ENCODE measurements at places on chromosomes 7 and 10.

DNA sequence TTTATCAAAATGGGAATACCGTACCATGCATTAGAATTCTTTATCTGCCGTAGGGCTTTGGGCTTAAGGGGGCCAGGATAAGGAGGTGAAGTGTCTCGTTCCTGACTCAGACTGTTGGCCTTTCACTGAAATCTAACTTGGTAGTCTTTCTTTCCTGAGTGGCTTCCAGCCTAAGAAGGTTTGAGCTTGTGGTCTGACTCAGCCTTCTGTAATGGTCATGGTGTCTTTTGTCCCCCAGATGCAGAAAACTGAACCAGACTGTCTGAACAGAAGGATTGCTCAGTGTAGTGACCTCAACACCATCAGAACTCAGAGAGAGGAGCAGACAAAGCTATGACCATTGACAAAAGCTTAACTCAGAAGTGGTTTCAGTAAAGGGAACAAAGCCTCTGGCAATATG, 39.5 kb downstream of the WNT2 start:
- DNase-seq: no peak

DNA sequence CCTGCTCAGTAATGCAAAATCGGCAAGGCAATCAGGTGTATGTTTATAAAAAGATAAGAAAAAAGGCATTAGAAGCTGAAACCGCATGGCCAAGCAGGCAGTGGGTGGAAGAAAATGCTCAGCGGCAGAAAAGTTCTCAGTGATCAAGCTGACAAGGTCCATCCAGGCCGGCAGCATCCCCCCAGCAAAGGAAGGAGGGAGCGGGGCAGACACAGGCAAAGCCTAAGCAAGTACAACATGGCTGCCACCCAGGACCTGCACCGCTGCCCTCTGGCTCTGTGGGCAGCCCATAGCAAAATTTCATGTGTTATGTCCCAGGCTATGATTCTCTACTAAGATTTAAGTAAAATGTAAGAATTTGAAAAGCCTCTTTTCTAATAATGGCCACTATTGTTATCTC, 45.4 kb downstream of the MRPS24 start:
- no peak for DNase-seq

GRCh38 chr10:69317175-69317604, 38.9 kb downstream of the HK1 start:
- no peak for DNase-seq

DNA sequence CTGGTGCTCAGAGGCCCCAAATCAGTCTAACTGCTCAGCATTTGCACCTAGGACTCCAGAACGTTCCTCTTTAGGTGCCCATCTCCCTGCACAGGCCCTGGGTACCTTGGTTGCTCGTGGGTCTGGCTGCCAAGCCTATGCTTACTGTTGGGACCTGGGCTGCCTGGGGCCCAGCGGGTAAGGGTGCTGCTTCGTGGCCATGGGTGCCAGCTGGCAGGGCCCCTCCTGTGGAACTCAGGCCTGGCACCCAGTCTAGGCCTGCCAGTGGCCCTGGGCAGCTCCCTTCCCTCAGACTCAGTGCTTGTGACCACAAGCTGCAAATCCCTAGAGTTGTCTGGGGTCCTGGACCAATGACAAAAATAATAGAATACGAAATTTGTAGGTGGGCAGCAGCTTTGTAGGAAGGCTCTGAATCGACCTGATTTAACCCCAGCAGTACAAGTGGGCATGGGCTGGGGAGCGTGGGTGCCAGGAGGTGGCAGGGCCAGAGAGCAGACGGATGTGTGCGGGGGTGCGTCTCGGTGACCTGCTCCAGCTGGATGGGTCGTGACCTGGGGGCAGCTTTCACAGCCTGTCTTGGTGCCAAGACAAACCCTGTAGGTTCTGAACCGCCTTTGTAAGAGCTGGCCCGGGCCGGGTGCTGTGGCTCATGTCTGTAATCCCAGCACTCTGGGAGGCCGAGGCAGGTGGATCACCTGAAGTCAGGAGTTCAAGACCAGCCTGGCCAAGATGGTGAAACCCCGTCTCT, 69.7 kb downstream of the MKI67 start:
- DNase-seq: no peak

DNA sequence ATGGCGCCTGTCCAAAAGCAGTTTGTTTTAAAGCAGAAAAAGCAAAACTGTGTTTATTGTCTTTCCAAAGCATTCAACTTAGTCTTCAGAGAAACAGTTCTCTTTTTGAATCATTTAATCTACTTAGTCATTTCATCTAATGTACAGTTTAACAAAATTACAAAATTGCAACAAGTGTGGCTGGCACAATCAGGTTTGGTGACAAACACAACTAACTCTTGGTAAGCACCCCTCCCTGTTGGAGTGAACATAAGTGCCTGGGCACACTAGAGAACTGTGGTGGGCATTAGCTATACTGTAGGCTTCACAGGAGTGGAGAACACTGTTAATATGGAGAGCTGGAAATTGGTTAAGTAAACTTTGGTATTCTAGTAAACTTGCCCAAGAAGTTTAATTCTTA, 6.9 kb downstream of the CREM start:
- DNase-seq: no peak

- DNase-seq: no peak
These were observed 49.1 kb downstream of the SRPK2 start for GRCh38 chr7:105339404-105340323.

DNA sequence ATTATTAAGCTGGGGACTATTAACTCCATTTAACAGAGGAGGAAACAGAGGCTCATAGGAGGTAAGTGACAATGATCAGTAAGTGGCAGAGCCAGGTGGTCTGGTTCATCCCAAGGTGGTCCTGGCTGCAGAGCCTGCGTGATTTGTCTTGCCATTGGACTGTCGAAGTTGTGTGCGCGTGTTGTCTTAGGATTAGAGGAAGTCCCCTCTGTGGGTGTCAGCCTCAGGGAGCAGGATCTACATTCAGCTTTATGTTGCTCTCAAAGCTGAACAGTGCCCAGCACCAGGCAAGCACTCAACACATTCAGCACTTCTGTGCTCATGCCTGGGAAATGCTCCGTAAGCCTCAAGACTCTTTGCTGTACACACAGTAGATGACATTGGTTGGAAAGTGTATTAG, 139.5 kb downstream of the HERPUD2 start:
- DNase-seq: no peak

DNA sequence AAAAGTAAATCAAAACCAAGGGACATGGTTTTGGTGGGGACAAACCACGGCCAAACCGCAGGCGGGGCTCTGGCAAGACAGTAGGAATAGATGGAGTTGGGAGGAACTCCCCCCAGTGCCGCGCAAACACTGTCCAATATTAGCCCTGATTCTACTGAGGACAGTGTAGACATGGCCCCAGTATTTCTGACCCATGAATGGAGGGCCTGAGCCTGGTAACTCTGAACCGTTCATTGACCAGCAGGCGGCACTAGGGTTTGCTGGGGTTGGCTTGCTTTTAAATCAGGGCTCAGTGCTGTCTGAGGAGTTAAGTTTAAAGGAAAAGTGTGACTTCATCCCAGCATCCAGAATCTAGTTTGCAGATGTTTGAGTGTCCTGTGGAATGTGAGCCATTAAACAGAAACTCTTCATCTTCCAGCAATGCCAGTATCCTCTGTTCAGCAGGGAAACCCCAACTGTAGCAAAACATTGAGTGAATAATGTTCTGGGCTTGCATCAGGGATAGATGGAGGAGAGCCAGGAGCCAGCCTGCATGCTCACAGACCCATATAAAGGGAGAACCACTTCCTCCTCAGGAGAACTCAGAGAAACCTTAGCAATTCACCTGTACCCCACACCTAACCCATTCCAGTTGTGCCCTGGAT, 147.4 kb upstream of the PRSS58 start:
- DNase-seq: no peak

DNA sequence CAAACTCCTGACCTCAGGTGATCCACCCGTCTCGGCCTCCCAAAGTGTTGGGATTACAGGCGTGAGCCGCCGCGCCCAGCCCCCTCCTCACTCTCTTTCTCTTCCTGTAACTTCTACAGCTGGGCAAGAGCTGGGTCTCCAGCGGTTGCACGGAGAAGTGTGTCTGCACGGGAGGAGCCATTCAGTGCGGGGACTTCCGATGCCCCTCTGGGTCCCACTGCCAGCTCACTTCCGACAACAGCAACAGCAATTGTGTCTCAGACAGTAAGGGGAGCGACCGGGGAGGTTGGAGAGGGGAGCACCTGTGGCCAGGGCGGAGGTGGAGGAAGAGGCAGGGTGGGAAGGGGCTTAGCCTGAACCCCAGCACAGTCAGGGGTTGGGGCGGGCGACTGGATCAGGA, 41.4 kb downstream of the EPHB4 start:
- DNase-seq: no peak

DNA sequence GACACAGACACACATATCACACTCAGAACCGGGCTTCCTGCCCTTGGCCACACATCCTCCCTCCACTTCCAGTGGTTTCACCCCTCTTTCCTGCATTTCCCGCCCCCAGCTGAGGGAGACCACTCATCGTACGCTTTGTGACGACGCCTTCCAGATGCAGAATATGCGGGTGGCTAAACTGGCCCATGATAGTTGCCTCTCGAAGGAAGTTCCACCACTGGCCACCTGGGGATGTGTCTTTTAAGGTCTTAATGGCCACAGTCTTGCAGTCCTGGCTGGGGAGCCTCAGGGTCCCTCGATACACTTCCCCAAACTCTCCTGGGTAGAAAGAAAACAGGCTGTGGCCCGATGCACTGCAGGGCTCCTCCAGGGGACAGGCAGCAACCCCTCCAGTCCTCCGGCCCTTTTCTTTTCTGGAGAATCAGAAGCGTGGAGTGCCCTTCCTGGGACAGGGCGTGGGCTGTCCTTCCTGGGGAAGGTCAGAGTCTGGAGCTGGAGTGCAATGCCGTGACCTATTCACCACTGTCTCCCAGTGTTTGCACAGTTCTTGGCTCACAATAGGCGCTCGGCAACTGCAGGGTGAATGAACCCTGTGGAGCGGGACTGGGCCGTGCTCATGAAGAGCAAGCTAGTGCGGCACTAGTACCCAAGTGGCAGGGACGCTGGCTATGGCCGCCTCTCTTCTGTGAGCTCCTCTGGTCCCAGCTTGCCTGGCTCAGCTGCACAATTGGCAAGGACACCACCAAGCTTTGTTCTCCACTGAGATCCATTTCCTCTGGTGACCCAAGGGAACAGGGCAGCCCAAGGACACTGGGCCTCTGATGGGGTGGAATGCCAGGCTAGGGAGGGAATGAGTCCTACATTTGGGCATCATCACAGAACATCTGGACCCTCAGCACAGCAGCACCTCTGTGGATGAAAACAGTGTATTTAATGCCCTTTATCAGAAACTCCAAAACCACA, 13.2 kb downstream of the EPHA1 start:
- no peak for DNase-seq

DNA sequence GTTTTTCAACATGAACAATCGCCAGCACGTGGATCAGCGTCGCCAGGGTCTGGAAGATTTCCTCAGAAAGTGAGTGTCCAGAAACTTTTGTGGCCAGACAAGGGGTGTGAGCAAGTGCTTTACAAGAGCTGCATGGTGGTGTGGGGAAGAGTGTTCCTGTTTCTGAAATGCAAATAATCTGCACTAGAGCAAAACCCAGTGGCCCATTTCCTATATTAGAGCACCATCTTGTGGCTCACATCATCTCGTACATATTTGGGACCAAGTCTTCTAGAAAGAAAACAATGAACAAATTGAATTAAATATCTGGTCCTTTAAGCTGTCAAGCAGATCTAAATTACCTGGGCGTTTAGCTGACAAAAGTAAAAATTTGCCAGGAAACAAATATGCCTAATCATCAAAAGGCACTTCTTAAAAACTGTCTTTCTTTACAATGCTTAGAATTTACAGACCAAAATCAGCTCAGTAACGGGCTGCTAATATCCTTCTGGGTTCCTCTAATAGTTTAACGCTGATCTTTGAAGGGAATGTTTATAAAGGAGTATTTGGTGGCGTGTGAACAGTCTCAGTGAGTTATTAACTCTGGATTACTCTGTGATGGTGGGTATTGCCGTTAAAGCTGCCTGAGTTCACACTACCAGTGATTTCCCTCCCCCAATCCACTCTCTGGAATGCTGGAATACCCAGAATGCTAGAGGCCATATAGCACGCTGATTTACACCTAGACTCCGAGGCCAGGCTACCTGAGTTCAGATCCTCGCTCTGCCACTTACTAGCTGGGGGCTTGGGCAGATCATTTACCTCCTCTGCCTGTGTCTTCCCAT, 73.6 kb downstream of the SNX10 start:
- peak; percentile 45 for DNase-seq

- no peak for DNase-seq
These were observed 367.8 kb upstream of the NUPR2 start for GRCh38 chr7:56483861-56484550.

DNA sequence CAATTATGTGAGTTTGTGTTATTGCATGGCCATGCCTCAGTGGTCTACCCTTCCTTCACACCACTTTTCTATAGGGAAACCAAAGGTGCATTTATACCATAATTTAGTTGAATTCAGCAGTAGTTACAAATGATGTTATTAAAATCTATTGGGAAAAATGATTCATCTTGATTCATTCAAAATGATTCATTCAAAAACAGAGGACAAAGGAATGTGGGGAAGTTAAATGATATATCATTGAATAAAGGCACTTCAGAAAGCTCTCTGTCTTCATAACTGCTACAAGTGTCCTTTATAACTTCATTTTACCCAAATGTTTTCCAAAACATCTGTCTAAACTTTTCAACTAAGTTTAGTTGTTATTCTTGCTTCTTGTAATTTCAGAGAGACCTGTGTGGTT, 722.9 kb downstream of the GRM8 start:
- no peak for DNase-seq

GRCh38 chr7:90709501-90710465, 113.7 kb downstream of the CDK14 start:
- no peak for DNase-seq

DNA sequence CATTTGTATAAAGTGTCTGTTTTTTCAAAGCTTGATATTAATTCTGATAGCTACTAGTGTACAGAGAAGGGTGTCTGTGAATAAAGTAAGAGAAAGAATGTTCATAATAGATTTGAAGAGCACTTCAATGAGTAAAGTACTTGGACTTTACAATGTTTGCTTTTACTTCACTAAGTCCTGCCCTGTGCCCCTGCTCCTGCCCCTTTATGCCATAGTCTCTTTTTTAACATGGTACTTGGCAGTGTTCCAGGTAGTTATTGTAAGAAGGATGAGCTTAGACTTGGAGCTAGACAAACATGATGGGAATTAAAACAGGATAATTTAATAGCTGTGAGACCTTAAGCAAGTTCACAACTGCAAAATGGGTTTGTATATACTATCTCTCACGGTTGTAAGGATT, 41.0 kb downstream of the ZEB1 start:
- no peak for DNase-seq

DNA sequence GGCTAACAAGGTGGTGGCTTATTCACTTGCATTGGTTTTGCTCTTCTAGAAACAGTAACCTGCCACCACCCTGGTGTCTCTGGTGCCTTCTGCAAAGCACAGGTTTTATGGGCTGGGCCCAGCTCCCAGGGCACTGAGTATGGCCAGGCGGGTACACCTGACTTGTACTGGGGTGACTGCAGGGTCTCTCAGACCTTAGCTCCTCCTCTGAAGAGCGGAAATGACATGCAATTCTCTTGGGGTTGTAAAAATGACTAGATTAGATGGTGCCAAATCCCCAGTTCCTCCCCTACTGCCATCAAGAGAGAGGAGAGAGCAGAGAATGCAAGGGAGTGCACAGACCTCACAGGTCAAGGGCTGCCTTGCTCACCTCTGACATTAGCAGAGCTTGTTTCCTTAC, 14.7 kb downstream of the ESYT2 start:
- DNase-seq: no peak

GRCh38 chr10:114002422-114002821, 41.2 kb upstream of the ADRB1 start:
- DNase-seq: peak; percentile 38

GRCh38 chr10:11331726-11332125, 279.7 kb downstream of the USP6NL start:
- DNase-seq: no peak

- DNase-seq: peak; percentile 41
These were observed 174.5 kb upstream of the HDAC9 start for GRCh38 chr7:18320971-18321567.

Measured in iPS-NIHi11 (cell line).